ENCODE measurements at places on chromosomes 3 and 15. TPM values are rescaled to one million over a fixed set of nuclear protein-coding genes. Genes with fewer than 3 reads are reported as not detected.

Gene ITPKA
- 46.4 TPM for total RNA-seq

Gene EBLN2
- 3.2 TPM for total RNA-seq

Gene CFAP92
- total RNA-seq: 2.9 TPM

Gene LINGO1
- 2.2 TPM for total RNA-seq

DNA sequence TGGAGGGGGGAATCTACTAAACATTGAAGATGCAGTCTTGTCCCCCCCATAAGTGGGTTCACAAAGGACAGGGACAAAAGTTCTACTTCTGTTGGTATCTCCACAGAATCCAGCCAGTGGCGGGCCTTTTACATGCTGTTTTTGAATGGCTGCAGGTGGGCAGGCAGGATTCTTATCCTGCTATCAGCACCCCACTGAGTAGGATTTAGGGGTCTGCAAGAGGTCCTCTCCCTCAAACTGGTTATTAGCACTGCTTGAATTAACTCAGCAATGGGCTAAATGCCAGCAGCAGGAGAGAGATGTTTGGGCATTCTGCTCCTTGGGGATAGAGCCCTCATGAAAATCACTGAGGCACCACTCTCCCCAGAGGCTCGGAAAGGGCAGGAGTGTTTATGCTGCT, 40.3 kb downstream of the SEMA5B start:
- DNase-seq: no peak

DNA sequence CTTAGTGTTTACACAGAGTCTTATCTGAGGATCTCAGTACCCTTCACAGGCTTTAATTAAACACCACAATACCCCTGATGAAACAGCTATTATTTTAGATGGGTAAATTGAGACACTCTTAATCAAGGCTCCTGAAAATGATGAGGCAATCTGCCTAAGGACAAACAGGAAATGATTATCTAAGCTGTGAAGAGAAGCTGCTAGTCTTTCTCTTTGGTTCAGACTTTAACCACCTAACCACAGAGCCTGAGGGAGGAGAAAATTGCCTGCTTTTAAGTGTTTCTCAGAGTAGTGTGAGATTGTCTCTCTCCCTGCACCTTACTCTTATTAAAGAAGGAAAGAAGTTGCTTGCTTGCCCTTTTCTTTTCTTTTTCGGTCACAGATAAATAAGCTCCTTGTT, 364.3 kb upstream of the ADAMTS9 start:
- DNase-seq: no peak

Gene OXTR
- 0.81 TPM for total RNA-seq

DNA sequence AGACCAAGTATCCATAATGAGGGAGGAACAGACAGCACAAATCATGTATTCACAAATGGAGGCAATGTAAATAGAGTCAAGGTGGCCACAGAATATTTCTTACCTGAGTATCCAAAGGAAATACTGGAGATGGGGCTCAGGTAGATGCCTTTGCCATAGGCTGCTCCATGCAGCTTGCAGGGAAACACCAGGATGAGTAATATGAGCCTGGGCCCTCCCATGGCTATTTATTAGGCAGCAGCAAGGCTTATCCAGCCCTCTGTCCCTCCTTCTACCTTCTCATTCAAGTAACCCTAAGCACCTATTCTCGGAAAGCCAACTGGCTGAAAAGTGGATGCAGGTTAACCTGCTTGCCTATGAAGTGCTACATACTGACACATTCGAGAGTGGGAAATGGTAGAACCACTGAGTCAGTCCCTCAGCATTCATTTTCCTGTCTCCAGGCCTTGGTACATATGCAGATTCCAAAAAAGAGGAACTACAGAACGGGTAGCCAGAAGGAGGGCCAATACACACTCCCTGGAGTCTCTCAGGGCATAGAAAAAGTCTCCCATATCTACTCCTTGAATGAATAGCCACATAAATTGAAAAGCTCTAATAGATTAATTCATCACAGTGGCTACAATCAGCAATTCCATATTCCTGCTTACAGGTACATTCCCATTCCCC, 18.3 kb upstream of the PKM start:
- DNase-seq: no peak

DNA sequence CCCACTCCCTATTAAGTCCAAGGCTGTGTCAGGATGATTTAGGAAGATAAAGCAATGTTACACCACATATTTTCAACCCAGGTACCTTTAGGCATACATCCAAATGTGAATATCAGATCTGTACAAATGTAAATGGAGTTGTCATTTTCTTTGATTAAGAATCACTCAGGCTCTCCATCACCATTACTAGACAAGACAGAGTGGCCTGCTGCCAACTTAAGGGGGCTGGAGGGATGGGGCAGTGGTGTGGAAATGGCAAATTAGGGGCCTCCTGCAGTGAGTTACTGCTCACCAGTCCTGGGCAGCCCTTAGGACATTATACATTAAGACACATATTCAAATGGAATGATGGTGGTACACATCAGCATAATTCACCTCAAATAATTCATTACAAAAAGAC, 211.0 kb downstream of the TNIK start:
- DNase-seq: no peak

Gene PKM
- total RNA-seq: 466 TPM

Gene MINDY4B
- not detected for total RNA-seq

DNA sequence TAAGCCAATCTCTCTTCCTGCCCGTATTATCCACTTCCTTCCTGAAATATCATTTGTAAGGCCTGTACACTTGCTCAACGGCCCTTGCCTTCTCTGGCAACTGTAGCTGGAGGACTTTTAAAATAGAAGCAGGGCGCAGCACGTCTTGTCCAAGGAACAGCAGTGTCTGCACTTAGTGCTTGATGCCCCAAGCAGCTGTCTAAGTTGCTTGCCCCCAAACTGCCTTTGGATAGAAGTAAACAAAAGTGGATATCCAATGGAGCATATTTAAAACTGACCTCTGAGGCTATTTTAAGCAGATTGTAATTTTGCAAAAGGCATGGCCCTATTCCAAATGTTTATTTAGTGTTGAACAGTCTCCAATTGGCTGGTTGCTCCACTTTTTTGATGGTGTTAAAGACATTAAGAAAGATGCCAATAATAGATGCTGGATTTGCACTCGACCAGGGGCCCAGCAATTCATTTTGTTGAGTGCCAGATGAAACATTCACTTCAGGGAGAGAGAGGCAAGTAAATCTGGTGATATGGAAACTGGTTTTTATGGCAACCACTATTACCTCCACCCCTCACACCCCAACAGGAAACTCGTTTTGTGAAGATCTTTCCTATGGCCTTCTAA, 526.8 kb upstream of the TBL1XR1 start:
- peak; percentile 12 for DNase-seq

GRCh38 chr3:25423780-25424588, 4.1 kb upstream of the RARB start:
- DNase-seq: no peak

Gene MAP3K13
- 51.0 TPM for total RNA-seq

- no peak for DNase-seq
Measured at GRCh38 chr3:100815583-100815982, 106.3 kb downstream of the TFG start.

GRCh38 chr15:93179072-93179471, 90.1 kb upstream of the RGMA start:
- peak; percentile 82 for DNase-seq

Gene TEX55
- total RNA-seq: not detected

DNA sequence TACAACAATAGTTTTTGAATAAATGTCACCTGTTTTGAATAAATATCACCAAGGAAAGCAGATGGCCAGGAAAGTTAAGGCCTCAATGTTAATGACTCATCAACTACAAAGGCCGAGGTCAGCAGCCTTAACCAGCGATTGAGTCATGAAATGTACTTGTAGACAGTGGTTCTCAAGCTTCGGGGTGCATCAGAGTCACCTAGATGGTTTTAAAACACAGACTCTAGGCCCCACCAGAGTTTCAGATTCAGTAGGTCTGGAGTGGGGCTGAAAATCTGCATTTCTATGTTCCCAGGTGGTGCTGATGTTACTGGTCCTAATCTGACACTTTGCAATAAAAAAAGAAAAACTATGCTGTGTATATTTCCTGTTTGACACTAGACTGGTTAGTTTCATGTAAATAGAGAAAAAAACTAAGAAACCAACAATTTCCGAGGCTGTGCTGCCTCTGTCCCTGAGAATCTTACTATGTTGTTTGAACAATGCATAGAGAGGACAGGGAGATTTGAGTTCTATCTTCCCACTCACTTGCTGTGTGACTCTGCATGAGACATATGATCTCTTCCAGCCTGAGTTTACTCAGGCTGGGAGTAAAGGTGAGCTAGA, 9.8 kb downstream of the RAB27A start:
- no peak for DNase-seq

DNA sequence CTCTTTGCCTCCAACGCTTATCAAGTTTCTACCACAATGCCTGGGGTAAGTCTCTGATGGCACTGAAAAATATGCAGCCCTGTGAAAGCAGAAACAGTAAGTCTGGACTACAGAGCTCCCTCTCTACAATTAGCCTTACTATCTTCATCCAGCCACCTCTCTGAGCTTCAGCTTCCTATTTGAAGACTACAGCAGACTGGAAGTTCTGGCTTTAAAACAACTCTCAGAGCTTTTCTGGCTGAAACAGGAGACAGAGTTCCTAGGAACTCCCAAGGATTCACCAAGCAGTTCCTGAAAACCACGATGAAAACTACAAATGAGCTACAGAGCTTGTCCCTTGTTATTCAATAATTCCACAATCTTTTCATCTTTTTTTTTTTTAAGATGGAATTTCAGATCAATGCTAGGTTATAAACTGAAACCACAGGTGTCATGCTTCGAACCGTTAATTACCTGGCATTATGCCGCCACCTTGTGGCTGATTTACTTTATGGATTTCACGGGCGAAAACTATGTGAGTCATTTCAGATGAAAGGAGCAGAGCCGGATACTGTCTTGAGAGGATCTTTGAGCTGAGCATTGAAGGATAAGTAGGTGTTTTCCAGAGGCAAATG, 3.9 kb downstream of the CRYGS start:
- peak; percentile 42 for DNase-seq

- DNase-seq: no peak
Measured at GRCh38 chr3:64520334-64520733, 167.5 kb downstream of the ADAMTS9 start.

- no peak for DNase-seq
Measured at GRCh38 chr15:63233667-63234423, 43.6 kb upstream of the APH1B start.

Gene PIF1
- 2.2 TPM for total RNA-seq

Gene PLS1
- total RNA-seq: 457 TPM

GRCh38 chr3:173725507-173725906, 328.0 kb downstream of the NLGN1 start:
- no peak for DNase-seq

DNA sequence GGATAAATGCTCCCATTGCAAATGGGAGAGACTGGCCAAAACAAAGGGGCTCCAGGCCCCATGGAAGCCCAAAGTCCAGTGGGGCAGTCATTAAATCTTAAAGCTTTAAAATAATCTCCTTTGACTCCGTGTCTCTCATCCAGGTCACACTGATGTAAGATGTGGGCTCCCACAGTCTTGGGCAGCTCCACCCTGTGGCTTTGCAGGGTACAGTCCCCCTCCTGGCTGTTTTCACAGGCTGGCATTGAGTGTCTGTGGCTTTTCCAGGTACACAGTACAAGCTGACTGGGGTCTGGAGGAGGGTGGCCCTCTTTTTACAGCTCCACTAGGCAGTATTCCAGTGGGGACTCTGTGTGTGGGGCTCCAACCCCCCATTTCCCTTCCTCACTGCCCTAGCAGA, 45.9 kb downstream of the NIPA2 start:
- no peak for DNase-seq

Gene MAP6D1
- 1.3 TPM for total RNA-seq

DNA sequence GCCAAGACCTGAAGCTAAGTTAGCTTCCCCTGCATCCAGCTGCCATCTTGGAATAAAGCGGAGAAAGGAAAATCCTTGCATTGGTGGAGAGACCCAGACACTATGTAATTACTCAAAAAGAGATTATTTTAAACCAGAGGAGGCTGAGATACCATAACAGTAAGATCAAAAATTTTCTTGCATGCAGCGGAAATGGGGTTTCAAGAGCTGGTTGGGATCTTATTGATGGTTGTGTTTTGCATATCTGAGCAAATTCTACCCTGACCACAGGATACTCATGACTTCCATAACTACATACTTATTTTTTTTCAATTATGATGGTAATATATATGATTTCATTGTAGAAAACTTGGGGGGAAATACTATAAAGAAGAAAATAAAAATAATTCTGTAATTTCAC, 17.5 kb downstream of the TMEM158 start:
- no peak for DNase-seq

Gene SETMAR
- 8.8 TPM for total RNA-seq

- no peak for DNase-seq
Measured at GRCh38 chr3:70119879-70120278, 120.3 kb downstream of the SAMMSON start.

Gene PLCH1
- total RNA-seq: 7.1 TPM

- no peak for DNase-seq
Measured at GRCh38 chr15:68481321-68481720, 49.4 kb upstream of the ITGA11 start.

DNA sequence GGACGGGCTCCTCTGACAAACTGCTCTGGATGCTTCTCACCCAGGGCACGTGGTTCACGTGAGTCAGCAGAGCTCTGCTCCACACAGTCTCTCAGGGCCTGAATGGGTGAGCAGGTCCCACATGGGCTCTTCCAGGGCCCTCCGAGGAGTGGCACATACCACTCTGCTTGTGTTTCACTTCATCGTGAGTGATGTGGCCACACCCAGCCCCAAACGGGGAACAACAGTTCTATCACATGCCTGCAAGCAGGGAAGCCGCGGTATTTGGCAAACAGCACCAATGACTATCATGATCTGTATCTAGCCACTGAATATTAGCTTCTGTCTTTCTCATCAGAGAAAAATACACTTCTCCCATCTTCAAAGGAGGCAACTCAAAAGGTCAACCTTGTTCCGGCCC, 352.8 kb downstream of the GABRG3 start:
- DNase-seq: no peak

DNA sequence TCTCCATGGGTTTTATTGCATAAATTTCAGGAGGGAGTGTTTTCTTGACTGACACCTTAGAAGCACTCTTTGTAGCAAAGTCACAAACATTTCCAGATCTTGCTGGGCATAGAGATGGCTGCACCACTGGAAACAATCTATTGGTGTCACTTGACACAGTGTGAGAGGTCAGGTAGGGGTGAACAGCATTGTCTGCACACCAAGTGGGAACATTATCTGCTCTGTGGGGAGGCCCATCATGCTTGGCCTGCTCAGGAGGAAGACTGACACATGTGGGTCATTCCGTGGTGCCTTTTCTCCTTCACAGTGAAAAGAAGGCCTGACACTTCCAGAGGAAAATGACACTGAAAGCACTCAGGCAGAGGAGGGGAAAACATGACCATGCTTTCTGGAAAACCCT, 149.9 kb upstream of the GALNT15 start:
- DNase-seq: no peak

- DNase-seq: no peak
Measured at GRCh38 chr3:186315581-186316354, 46.3 kb downstream of the DGKG start.
